ENCODE measurements at places on chromosomes 6 and 20.

DNA sequence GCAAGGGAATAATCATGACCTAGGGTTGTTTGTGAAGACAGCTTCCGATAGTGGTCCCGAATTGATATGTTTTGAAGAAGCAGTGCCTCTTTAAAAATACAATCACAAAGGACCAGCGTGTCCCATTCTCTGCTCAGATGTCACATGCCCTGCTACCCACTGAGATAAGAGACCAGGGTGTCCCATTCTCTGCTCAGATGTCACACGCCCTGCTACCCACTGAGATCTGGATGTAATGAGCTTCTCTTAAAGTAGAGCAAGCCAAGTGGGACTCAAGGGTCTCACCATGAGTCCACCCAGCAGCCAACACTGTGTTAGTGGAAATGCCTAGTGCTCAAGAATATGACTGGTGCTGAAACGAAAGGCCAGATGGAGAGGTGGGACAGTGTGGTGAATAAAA, 22.2 kb downstream of the RIN2 start:
- DNase-seq: no peak

GRCh38 chr6:166381733-166382499, 824 bp downstream of the MPC1 start:
- peak; percentile 96 for DNase-seq

DNA sequence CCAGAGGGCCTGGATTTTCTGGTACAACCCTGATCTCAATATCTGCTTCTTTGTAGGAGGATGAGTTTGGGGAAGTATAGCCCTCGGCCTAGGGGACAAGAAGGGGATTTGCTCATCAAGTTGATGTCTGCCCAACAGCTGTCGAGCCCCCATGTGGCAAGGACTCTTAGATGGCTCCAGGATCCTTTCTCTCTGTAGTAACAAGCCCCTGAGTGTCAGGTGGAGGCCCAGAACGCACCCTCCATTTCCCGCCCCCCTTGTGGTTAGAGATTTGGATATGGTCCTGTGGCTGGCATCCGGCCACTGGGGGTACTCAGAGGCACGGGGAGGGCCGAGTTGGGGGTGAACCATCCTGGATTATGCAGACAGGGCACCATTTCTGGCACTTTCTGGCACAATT, 50.1 kb downstream of the CTCFL start:
- no peak for DNase-seq

DNA sequence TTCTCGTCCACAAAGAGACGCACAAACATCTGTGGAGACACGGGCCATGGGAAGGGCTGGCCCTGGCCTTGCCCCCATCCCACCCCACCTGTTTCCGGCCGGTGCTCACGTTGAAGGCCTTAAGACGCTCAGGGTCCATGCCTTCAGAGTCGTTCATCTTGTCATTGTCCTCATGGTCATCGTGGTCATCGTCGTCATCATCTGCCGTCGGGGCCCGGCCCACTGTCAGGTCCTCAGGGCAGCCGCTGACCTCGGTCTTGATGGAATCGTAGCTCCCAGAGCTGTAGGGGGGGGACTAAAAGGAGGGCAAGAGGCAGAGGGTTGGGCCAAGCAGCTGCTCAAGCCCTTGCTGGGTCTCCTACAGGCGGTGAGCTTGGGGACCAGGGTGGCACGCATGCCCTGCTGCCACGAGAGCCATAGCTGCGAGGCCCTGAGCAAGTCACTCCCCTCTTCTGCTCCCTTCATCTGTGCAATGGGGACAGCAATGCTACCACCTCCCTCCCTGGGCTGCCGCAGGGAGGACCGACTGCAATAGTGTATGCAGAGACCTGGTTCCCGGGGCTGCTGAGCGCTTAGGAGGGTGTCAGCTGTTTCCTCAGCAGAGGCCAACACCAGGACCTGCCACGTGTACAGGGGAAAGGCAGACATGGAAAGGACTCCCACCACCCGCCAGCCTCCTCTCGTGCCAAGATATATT, 95.5 kb downstream of the ASXL1 start:
- DNase-seq: no peak

GRCh38 chr6:130885392-130886192, 58.4 kb downstream of the SMLR1 start:
- DNase-seq: no peak

DNA sequence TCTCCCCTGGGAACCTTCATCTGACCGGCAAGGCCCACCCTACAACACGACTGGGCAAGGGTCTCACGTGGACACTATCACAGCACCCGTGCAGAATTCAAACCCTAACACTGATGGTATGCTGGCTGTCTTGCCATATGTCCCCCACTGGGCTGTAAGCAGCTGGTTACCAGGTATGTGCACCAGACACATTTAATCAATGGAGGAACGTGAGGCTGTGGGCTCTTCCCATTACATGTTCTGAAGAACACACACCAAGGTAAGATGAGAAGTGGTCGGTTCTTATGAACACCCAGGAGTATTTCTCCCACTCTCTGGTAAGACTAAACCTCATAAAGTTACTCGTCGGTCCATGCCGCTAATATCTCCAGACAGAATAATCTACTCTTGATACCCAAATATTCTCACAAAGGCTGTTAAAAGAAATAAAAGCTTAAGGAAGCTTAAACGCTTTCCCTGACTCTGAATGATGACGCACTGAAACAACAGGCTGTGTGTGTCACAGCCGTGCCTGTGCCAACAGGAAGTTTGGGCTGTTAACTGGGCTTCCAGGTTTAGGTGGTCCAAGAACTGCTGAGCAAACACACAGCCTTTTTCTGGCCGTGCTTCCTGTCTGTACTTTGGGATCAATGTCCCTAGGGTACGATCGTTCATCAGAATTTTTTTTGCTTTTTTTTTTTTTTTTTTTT, 75.3 kb downstream of the SLC23A2 start:
- DNase-seq: no peak

DNA sequence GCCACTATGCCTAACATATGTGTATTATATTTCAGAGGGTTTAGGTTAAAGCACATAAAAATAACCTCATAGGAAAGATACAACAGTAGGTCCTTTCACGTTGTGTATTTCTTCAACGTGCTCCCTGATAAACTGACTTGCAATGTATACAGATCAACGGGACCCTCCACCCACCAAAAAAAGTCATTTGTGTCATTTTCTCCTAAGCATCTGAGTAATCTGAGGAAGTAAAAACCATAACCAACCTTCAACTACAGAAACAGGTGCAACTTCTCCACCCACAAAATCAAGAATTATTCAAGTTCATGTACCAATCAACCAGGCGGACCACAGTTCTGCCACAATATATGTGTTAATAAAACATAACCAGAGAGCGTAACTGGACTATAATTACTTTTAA, 54.9 kb upstream of the NHSL1 start:
- DNase-seq: no peak

GRCh38 chr6:100235631-100236030, 229.1 kb downstream of the SIM1 start:
- no peak for DNase-seq

- DNase-seq: no peak
These were observed 121.9 kb downstream of the MTHFD1L start for GRCh38 chr6:150987371-150987828.

DNA sequence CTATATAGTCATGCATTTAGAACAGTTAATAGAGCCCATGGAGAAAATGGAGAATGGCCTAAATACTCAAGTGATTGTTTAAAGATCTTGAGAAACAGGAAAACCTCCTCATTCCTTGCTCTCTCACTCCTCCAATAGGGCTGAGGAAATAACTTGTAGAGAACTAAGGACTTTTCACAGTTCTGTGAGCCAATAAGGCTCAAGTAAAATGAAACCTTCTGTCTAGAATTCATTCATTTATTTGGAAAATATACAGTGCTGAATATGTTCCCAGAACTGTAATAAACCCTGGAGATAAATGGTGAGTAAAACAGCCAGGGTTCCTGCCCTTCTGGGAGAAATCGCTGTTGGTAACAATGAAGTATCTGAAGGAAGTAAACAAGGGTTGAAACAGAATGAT, 35.3 kb downstream of the ELOVL2 start:
- no peak for DNase-seq

GRCh38 chr6:6651335-6651734, 62.8 kb downstream of the LY86 start:
- no peak for DNase-seq

GRCh38 chr6:152983637-152984512, 1.0 kb upstream of the FBXO5 start:
- peak; percentile 98 for DNase-seq

GRCh38 chr6:107670792-107671199, 153.3 kb downstream of the SCML4 start:
- DNase-seq: peak; percentile 59

GRCh38 chr20:24382331-24382730, 87.1 kb upstream of the SYNDIG1 start:
- no peak for DNase-seq

GRCh38 chr6:142918339-142919042, 26.5 kb downstream of the HIVEP2 start:
- DNase-seq: no peak

DNA sequence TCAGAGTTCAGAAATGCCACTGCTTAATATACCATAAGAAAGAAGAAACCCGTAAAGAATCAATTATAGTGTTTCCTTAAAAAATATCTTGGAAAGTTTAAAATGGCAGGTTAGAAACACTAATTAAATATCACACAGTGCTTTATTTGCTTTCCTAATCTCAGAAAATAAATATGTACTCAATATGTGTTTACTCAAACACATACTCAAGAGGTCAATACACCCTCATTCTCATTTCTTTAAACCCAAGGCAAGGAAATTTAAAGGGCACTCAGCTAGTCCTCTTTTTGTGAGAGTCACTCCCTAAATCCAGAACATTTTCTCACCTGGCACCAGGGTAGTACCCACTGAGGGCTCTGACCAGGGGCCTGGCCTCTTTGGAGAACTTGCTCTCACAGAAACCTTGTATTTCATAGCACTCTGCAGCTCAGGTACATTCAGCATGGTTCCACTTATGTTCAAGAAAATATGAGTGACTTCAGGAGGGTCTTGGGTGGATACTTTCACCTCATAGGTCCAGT, 38.2 kb downstream of the ROS1 start:
- no peak for DNase-seq

DNA sequence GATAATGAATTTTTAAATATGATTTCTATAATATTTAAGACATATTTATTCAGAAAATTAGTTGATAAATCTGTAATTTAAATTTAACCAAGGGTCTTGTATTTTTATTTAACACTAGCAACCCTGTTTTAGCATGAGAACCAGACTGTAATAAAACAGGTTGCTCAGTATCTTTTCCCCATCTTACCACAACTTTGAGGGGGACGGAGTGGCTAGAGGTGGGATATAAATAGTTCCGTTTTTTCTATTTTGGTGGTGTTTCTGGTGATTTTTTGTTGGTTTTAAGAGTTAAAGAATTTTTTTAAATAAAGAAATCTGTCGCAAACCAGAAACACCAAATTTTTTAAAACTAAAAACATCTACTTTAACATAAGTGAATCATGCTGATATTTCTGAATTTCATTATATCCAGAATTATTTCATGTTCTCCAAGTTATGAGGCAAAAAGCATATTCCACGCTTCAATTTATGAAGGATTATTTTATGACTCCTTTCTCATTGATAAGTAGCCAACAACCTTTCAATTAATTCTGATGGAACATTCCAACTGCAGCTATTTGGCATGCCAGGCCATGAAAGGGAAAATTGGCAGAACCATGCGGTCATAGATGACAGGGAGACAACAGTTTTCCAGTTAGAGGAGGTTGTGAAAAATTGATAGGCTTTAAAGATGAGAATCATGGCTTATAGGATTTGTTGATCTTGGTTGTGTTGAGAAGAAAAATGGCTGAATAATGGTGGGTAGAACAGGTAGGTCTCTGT, 151.9 kb upstream of the CARMIL1 start:
- no peak for DNase-seq

DNA sequence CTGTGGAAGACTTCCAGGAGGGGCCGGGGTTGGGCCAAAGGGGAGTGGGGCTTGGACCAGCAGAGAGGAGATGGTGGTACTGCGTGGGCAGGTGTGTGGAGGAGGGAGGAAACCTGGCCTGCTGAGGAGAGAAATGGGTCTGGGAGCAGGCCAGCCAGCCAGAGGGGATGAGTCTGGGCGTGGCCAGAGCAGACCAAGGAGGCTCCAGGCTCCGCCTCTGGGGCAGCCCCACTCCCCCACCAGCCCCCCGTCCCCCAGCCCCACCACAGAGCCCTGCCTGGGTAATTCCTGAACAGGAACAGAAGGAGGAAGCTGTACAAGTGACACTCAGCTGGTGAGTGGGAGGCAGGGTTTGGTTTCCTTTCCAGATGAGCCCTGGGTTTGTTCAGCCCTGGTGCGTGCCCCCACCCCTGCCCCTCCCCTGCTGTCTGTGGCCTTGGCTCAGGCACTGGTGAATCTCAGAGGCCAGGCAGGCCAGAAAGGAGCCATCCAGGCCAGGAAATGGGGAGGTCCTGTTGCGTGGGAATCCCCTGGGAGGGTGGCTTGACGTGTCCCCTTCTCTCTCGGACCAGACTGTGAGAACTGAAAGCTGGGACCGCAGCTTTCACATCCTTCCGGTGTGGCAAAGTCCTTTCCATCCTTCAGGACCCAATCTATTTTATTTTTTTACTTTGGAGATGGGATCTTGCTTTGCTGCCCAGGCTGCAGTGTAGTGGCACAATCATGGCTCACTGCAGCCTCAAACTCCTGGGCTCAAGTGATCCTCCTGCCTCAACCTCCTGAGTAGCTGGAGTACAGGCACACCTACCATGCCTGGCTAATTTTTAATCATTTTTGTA, 9.4 kb upstream of the SRC start:
- DNase-seq: peak; percentile 65

DNA sequence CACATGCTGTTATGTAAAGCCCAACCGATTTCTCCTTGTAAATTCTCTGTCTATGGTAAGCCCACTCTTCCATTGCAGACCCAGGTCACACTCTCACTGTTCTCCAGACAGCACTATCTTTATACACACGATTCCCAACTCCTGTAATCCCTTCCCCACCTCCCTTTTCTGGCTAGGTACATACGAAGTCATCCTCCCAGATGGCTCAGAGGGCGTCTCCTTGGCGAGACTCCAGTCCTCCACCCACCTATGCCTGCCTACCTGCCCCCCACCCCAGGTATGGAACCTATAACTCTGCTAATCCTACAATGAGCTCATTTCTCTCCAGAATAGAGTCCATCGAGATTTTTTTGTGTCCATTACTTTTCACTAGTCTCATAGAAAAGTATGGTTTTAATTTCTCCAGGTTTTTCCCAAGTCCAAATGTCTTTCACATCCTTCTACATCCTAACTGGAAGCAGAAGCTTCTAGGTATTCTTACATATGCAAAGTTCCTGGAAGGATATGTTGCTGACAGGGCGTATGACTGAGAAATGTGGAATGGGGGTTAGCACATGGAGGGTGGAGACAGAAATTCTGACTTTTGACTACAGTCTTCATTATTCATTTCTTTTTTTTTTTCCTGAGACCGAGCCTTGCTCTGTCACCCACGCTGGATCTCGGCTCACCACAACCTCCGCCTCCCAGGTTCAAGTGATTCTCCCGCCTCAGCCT, 22.8 kb downstream of the SCML4 start:
- no peak for DNase-seq

DNA sequence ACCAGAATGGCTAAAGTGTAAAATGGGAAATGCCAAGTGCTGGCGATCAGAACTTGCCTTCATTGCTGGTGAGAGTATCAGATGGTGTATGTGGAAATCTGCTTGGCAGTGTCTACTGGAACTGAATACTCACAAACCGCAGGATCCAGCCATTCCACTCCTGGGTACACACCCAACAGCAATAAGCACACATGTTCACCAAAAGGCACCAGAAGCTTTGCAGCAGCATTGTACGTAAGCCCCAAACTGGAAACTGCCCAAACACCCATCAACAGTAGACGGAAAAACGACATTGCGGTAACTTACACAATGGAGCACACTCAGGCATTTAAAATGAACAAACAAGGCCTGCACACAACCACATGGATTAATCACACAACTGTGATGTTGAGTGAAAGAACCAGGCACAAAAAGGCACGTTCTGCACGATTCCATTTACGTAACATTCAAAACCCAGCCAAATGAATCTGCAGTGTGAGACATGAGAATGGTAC, 37.3 kb upstream of the BPIFA2 start:
- DNase-seq: peak; percentile 83
